ENCODE measurements at places on chromosomes 13 and 19.

DNA sequence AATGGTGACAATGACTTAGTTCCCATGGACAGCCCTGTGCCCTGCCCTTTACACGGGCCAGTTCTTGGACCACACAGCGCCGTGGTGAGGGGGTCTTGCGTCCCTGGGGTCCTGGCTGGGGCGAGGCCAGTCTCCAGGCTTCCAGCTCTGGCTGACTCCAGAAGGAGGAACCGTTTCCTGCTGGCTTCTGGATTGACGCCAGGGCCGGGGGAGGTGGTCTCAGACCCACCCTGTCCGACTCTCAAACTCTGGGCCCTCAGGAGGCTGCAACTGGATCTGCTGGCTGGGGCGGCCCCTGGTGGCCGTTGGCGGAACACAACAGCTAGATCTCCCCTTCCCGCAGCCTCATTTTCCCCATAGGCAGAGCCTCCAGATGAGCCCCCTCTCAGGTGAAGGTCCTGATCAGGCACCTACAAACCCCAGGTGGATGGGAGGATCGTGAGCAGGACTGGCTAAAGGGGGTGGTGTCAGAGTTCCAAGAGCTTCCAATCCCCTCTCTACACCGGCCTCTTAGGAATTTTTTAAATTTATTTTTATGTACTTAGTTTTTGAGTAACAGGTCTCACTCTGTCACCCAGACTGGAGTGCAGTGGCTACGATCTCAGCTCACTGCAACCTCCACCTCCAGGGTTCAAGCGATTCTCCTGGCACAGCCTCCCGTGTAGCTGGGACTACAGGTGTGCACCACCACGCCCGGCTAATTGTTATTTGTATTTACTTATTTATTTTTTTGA is 8.0 kb downstream of the CCDC194 start:
- DNase-seq, result no peak

DNA sequence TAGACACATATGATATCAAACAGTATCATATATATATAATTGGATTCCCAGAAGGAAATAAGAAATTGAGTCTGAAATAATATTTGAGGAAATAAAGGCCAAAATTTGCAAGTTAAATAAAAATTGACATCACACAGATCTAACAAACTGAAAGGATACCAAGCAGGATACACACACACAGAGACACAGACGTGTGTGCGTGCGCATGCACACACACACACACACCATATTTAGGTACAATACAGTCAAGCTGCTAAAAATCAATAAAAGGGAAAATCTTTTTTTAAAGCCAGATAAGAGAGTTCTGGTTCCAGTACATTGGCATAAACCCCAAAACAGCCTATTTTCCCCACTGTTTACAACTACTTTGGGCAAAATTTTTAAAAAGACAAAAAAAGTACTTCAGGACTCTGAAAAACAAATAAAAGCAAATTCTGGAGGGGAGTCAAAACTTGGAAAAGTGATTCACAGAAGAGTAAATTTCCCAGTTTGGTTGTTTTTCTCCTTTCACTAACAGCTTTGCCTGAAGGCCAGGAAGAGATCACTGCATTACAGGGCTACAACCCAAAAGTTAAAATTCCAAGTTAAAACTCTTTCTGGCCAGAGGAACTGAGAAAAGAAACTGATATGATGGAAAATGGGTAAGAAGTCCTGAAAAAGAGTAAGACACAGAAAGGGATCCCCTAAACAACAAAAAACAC is 16.2 kb downstream of the MYCBP2 start:
- no peak for DNase-seq

- DNase-seq, result no peak
Measured at GRCh38 chr13:25571237-25571636, 199.5 kb downstream of the ATP8A2 start.

GRCh38 chr13:31588316-31588715 is 151.0 kb upstream of the RXFP2 start:
- DNase-seq, result no peak

GRCh38 chr19:52990759-52991418 is 22.8 kb upstream of the ERVV-1 start:
- DNase-seq, result no peak

DNA sequence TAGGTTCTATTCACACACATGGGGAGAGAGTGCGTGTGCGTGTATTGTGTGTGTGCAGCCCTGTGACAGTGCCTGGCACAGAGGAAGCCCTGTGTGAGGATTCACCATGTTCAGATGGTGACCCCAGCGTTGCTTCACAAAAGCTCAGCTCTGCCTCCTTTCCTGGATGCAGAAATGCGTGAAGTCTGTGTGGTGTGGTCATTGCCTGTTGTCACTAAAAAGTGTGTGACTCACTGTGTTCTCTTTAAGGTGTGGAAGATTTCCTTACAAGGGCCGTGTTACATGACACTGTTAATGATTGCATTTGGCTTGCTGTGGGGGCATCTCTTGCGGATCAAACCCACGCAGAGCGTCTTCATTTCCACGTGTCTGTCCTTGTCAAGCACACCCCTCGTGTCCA is 19.5 kb upstream of the DCUN1D2 start:
- DNase-seq, result no peak

DNA sequence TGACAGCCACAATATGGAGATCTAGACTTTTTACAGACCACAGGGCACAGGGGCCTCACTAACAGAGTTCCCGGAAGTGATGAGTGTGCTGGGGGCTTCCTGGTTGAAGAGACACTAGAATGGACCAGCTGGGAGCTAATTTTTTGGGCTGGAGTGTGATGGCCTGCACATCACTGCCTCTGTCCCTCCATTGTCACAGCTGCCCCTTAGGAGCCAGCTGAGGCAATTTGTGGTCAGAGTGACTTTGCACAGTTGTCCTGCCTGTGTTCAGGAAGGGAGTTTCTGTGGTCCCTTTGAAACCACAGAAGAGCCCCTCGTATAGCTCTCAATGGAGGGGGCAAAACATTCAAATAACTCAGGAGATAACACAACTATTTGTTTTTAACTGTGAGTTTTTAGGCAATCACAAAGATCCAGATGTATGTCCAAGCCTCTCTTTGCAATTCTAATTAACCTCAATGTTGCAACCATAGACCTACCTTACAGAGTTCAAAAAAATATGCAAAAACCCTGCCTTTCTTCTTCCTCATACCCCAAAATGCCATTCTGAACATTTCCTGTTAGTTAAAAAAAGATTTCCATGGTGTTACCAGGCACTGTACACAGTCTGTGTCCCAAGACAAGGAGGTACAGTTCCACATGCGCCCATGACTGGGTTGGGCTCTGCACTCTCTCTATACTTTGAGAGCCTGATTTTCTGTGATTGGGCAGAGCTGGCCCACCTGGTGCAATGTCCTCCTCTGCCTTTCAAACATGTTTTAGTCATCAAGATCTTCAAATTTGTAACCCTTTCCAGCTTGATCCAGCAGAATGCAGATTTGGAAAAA is 2.4 kb downstream of the ALOX5AP start:
- no peak for DNase-seq

DNA sequence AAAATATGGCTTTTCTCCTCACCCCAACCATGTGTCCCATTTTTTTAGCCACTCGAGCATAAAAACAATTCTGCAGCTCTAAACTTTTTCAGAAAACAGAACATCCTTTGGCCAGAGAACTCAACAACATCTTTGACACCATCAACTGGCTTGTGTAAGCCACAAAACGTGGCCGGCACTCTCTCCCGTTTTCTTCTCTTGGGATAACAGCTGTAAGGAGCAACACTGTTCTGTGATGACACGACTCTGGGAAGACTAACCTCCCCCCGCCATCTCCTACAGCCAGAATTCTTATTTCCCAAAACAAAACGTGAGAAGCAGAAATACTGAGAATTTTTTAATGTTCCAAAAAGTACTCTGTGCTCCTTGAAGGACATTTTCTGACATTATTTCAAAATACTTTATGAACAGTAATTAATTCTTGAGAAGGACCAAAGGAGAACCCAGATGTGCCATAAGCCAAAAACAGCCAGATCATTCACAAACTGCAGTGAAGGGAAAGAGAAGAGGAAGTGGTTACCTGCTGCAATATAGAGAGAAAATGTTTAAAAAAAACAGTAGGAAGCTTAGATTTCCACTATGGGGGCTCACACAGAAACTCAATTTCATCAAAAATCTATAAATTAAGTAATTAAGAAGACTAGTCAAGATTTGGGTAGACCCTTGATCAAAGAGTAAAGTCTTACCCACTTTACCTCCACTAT is 25.8 kb downstream of the COL4A1 start:
- no peak for DNase-seq

- no peak for DNase-seq
Measured at GRCh38 chr13:101530293-101530692, 77.8 kb downstream of the ITGBL1 start.

DNA sequence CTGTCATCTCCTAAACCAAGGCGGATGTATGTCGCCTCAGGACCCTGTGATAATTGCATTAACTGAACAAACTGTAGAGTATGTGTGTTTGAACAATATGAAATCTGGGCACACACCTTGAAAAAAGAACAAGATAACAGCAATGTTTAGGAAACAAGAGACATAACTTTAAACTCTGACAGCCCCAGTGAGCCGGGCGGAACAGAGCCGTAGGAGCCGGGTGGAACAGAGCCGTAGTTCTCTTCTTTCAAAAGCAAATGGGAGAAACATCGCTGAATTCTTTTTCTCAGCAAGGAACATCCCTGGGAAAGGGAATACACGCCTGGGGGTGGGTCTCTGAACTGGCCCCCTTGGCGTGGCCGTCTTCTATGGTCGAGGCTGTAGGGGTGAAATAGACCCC is 31.8 kb upstream of the ZNF675 start:
- DNase-seq, result peak; percentile 30

DNA sequence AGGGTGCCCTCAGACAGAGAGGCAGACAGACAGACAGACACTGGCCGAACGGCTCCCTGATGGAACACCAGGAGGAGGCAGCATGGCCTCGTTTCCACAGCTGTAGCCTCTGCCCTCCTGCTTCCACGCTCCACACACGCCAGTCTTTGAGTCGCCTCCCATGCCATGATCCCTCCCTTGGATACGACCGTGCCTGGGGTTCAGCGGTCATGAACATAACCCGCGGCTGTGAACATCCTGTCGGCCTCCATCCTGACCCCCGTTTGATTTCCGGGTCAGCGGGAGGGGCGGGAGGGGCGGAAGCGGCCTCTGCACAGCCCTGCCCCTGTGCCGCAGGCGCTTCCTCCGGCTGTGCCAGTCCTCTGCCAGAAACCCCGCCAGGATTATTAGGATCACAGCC is 23.4 kb downstream of the GP6 start:
- no peak for DNase-seq

- no peak for DNase-seq
Measured at GRCh38 chr13:28710161-28710560, 8.6 kb downstream of the SLC46A3 start.

- DNase-seq, result no peak
Measured at GRCh38 chr13:48072304-48072703, 22.6 kb downstream of the MED4 start.

DNA sequence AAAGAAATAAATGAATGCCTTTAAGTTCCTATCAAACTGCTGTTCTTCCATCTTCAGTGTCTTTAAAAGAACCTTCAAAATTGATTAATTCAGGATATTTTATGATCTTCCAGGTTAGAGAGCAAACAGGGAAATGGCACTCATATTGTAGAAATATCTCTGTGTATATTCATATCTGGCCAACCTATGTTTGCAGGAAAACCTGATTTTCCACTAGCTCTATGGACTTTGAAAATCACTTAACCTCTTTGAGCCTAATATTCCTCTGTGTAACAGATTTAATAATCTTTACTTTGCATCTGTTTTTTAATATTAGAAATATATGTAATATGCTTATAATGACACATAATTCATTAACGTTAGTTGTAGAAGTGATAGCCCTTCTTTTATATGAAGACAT is 227.7 kb upstream of the ATXN8OS start:
- DNase-seq, result no peak

- DNase-seq, result no peak
Measured at GRCh38 chr13:112968910-112969691, at the start of gene MCF2L. MCF2L (plus strand) TSS chr13:112969214; CDS start chr13:112969380, 166 bp downstream.

DNA sequence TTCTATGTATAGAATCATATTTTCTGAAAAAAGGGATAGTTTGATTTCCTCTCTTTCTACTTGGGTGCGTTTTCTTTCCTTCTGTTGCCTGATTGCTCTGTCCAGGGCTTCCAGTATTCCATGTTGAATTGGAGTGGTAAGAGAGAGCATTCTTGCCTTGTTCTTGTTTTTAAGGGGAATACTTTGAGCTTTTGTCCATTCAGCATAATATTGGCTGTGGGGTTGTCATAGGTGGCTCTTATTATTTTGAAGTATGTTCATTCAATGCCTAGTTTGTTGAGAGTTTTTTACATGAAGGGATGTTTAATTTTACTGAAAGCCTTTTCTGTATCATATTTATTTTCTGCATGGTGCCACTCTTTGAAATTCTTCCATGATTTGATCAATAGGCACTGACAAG is 173.5 kb upstream of the IRS2 start:
- no peak for DNase-seq
